ENCODE measurements at places on chromosomes 16 and 17. TPM values are rescaled to one million over a fixed set of nuclear protein-coding genes. Genes with fewer than 3 reads are reported as not detected.
A peak's percentile ranks its signal among the peaks of the same experiment; 100 is the strongest.

PRAC2 gene
- total RNA-seq = 9.5 TPM

MED9 gene
- 21.1 TPM for total RNA-seq

TPSG1 gene
- total RNA-seq = not detected

ST6GALNAC1 gene
- total RNA-seq = not detected

CX3CL1 gene
- total RNA-seq = not detected

SGCA gene
- total RNA-seq = 19.0 TPM

CDYL2 gene
- 0.37 TPM for total RNA-seq

DNA sequence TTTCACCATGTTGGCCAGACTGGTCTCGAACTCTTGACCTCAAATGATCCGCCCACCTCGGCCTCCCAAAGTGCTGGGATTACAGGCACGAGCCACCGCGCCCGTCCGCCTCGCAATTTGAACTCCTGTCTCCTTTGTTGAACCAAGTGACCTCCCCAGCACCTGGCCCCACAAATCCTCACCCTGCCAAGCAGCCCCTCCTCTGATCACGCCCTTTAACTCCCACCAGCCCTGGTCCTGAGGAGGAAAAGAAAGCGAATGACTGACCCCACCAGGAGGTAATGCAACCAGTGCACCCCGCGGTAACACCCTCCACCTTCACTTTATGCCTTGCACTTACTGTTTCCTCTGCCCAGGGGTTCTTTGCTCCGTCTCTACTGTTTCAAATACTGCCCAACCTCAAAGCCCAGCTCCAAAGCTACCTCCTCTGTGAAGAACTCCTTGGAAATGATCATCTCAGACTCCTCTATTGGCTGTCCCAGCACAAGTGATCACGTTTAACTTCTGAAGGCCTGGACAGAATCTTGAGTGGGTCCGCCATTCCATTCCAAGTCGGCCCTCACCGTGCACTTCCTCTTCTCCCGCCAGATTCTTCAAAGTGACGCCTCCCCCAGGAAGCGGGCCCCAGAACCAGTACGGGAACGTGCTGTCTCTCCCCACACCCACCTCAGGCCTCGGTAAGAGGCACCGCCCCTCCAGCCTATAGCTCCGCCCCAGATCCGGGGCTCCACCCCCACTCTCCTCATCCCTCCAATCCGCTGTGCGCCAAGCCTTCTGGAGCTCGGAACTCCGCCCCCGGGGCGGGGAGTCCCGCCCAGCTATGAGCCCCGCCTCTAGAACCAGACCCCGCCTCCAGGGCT, 4.4 kb downstream of the CD19 start:
- peak; percentile 26 for DNase-seq

- DNase-seq = peak; percentile 16
Measured at GRCh38 chr17:3695723-3696411, at the start of gene P2RX5. Gene P2RX5, minus strand, starts transcription at chr17:3696155. Its CDS starts 150 bp downstream, at chr17:3696005.

GRCh38 chr16:82524976-82525375, 101.8 kb upstream of the CDH13 start:
- DNase-seq = no peak

DNA sequence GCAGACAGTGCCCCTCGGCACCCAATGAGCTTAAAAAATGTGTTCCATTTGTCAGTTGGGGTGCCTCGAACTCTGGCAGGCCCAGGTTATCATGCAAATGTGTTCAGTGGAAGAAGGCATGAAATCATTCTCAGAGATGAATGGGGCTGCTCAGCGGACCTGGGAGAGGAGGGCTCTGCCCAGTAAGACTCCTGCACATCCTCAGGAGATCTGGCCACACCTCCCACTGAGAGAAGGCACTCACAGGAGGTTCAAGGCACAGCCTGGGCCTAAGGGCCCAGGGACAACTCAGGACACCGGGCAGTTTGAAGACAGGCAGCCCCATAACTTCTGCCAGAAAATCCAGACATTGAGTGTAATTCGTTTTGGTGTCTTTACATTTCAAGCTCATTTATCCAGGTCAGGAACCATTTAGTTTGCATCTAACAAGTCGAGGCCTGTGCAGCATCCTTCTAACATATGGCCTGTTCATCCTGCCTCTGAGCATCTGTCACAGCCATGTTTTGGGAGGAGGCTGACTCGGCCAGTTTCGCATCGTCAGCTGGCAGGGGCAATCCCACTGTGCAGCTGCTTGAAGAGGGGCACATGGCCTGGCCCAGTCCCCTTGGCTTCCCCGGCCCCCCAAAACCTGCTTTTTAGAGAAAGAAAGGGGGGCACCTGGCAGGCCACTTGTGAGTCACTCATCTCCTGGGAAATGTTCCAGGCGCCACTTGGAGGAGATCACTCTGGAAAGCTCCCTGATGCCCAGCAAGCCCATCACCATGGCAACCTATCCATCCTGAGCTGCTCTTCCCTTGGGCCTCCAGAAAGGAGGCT, 31.2 kb upstream of the BCAR1 start:
- DNase-seq = peak; percentile 97

GRCh38 chr17:5260542-5260941, 21.5 kb upstream of the RABEP1 start:
- no peak for DNase-seq

GRCh38 chr16:67571464-67571863, 9.1 kb downstream of the CTCF start:
- DNase-seq = no peak

DNA sequence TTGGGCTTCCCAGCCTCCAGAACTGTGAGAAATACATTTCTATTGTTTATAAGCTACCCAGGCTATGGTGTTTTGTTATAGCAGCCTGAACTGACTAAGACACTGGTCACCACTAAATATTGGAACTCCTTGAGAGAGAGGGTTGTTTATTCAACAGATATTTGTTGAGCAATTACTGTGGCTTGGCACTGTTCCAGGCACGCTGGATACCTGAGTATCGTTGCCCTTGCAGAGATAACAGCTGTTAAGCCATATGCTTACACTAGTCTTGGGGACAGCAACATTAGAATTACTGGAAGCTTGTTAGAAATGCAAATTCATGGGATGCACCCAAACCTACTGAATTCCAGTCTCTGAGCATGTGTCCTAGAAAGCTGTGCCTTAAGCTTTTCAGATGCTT, 230.7 kb downstream of the HS3ST4 start:
- no peak for DNase-seq

GRCh38 chr17:46192189-46192438, 1.1 kb downstream of the KANSL1 start:
- DNase-seq = no peak

- no peak for DNase-seq
Measured at GRCh38 chr16:81493755-81494433, 49.3 kb downstream of the CMIP start.

DNA sequence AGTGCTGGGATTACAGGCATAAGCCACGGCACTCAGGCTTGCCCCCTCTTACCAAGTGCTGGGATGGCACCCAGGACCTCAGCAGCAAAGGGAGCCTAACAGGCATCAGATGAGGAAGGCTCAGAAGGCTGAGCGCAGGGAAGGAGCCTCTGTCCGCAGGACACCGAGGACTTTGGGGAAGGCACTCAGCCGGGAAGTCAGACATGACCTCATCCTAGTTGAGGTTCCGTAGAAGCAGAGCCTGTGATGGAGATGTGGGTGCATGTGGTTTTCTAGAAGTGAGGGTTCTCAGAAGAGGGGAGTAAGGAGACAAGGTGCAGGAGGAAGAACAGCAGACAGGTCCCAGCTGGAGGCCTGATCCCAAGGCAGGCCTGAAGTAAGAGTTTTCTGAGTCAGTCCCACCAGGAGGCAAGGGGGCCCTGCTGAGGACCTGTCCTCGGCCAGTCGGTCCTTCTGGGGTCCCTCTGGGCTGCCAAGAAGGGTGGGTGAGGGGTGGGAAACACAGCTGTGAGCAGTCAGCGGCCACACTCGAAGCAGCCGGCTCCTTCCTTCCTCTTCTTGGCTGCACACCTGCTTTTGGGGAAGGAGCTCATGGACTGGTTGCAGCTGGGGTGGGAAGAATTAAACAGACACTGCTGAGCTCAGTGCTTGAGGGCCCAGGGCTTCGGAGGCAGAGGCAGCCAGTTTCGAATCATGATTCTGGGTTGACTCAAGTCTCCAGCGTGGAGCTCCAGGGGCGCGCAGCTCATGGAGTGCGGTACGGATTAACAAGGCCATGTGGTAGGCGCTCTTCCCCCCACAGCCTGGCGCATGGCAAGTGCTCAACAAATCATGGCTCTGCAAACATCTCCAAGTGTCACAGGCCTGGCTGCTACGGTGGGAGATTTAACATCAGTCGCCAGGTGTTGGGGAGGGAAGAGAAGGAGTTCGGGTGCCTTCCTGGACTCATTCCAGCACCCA, 38.9 kb upstream of the SNN start:
- DNase-seq = no peak

GRCh38 chr16:68378436-68379415, 67.9 kb downstream of the PRMT7 start:
- DNase-seq = peak; percentile 18

DNA sequence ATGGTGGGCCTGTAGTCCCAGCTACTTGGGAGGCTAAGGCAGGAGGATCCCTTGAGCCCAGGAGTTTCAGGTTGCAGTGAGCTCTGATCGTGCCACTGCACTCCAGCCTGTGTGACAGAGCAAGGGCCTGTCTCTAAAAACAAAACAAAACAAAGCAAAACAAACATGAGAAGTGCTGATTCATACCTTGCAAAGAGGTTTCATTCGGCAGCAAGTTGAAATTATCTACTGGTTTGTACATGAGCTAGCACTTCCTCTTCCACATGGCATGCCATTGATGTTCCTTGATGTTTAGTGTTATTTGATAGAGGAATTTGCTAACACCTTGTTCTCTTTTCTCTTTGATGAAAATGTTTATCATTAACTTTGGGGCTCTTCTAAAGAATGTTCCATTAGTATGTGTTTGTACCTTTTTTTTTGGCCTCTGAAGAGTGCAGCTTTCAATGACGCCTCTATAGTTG, 50.6 kb downstream of the SPECC1 start:
- no peak for DNase-seq

- DNase-seq = no peak
Measured at GRCh38 chr17:78888941-78889518, 14.0 kb downstream of the CEP295NL start.

- no peak for DNase-seq
Measured at GRCh38 chr17:43092901-43093300, 32.3 kb downstream of the BRCA1 start.

GRCh38 chr16:74448990-74449389, 27.7 kb upstream of the CLEC18B start:
- peak; percentile 18 for DNase-seq

DNA sequence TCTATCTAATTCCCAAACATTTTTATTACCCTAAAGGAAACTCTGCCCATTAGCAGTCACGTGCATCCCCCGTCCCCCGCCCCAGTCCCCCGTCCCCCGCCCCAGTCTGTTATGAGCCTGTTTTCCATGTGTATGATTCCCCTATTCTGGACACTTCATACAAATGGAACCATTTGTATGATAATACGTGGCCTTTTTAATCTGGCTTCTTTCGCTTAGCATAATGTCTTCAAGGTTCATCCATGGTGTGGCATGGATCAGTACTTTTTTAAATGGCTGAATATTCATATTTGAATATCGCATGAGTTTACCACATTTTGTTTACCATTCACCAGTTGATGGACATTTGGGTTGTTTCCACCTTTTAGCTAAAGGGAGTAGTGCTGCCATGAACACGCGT, 49.5 kb downstream of the DNAH2 start:
- DNase-seq = no peak

- DNase-seq = no peak
Measured at GRCh38 chr16:35744726-35745125, 2285.3 kb downstream of the TP53TG3F start.

DNA sequence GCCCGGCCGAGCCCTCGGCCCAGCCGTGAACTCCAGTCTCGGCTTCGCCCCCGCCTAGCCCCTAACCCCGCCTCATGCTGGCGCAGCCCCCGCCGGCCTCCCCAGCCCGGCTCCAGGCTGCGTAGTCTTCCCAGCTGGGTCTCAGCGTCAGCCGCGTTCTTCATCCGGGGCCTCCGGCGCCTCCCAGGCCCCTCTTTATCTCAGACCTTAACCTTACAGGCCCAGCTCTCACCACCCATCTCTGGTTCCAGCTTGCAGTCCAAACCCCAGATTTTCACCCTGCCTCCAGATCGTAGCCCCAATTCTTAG, at the start of gene PROCA1:
PROCA1 (minus strand) TSS at position 166 of the 309 bp plus-strand sequence. CDS start 228 bp downstream, outside the sequence.
- no peak for DNase-seq

DNA sequence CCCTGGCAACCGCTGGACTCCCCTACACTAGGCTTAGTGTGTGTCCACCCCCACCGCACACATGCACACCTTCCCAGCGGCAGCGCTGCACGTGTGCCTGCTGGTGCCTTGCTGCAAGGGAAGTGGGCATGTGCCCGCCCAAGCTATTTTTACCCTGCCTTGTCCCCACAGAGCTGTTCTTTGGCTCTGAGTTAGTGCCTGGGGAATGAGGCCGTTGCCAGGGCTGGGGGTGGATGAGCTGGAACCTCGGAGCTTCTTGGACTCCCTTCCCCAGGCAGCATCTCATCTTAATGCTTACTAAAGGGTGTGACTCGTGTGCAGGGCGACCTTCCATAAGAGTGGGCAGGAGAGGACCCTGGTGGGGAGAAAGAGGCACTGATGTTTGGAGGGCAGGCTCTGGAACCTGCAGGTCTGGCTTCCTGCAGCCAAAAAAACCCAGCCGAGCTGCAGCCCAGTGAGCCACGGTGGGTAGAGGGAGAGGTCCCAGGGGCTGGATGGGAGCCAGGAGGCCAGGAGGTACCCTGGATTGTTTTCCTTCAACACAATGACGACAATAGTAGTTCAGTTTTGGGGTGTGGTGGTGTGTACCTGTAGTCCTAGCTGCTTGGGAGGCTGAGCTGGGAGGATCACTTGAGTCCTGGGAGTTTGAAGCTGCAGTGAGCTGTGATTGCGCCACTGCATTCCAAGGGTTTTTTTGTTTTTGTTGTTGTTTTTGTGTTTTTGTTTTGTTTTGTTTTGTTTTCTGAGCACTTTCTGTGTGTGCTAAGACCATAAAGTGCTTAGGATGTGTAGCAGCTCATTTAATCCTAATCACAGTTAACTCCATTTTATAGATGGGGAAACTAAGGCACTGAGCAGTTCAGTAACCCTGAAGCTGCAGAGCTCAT, 119.1 kb downstream of the RAB11FIP4 start:
- DNase-seq = peak; percentile 76

- DNase-seq = no peak
Measured at GRCh38 chr17:44595216-44595775, 38.0 kb downstream of the FZD2 start.

GRCh38 chr17:59890720-59891119, 2.0 kb downstream of the TUBD1 start:
- DNase-seq = no peak

GRCh38 chr16:30760001-30760559, 1.8 kb downstream of the CFAP119 start:
- no peak for DNase-seq

DNA sequence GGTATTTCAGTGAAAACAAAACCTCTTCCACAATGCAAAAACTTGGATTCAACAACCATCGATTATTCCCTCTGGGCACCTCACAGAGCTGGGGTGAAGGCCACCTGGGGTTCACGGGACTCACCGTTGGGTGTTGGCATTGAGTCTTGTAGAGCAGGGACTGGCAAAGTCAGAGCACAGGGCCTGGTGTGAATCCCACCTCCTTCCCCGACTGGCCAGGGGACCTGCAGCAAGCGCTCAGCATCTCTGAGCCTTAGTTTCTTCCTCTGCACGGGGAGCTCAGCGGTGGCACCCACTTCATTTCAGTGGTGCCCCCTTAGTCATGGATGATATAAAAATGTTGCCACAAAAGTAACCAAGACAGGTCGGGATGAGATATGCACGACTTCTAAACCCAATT, 100.4 kb downstream of the METRNL start:
- no peak for DNase-seq

All from G401 (cell line).